ENCODE measurements at places on chromosomes 1 and 21.
A peak's percentile ranks its signal among the peaks of the same experiment; 100 is the strongest.

GRCh38 chr1:226542623-226543103 lies 5.9 kb upstream of the STUM start:
- no peak for DNase-seq

DNA sequence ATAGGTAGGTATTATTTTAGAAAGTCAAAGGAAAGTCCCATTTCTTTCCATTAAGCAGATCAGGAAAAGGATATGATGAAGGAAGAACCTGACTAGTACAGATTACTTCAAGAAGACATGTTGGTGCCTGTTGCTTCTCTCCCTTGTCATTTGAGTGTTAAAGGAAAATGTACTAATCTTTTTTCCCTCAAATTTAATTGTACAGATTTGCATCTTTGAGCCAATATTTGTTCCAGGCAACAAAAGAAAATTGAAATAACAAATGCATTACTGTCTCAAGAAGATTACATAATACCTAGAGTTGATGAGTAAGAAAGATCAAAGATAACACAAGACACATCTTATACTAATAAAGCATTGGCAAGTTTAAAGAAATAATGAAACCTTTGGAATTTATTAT lies 566.9 kb upstream of the ZP4 start:
- no peak for DNase-seq

GRCh38 chr1:176752505-176752904 lies 289.5 kb downstream of the PAPPA2 start:
- DNase-seq = no peak

DNA sequence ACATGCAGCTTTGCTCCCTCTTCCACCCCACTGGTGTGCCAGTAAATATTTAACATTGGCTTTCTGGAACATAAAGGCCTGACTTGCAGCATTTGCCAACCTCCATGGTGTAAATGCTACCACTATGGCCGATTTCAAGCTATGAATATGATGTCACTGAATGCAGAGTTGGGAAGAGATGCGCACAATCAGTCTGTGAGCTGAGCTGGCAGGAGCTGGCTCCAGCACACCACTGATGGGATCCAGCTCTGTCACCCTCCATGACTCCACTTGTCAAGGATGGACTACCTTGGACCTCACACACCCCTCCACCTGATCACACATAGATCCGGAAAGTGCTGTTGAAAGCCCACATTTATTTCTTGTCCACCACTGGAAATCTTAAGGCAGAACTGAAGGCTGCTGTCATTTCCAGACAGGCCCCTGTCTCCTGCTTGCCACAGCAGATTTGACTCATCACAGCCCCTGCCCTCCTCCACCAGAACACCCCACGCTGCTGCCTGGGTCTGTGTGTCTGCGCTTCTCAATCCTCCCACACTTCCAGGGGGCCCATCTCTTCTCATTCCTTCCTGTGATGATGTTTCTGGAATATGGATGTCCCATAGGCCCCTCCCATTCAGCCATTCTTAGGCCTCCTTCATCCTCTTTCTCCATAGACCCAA lies 82.2 kb upstream of the BCAR3 start:
- DNase-seq = no peak

- no peak for DNase-seq
Measured at GRCh38 chr21:44439211-44439600, 16.1 kb upstream of the LRRC3 start.

GRCh38 chr1:59415881-59416280 lies 119.0 kb downstream of the FGGY start:
- no peak for DNase-seq

- DNase-seq = no peak
Measured at GRCh38 chr21:46191257-46191685, 7.0 kb upstream of the SPATC1L start.

- peak; percentile 40 for DNase-seq
Measured at GRCh38 chr21:39313042-39313570, 326 bp downstream of the BRWD1 start.

DNA sequence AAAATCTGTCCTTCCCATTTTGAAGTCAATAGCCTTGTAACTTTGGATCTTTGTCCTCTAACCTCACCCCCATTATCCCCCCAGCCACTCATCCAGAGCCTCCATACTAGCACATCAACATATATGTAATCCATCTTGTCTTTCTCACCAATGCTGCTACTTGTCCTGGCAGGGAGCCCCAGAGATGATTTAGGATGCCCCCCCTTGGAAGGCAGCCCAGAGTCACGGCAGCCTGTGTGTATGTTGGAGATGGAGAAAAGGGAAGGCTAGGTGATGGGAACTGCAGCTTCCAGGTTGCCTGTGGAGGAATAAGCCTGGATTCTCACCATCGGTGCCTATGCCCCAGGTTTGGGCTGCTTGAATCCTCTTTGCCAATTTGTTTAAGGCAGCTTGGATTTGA lies 51.7 kb upstream of the SCMH1 start:
- no peak for DNase-seq

Data from HEK293T (cell line).